Colonic mucosa (tissue), 4 donors: ENCODE measurements at places on chromosomes 2 and 18. TPM values are rescaled to one million over a fixed set of nuclear protein-coding genes. Genes with fewer than 3 reads are reported as not detected.

Gene OSBPL1A
- total RNA-seq, result 20.7 TPM

Gene AP1S3
- total RNA-seq, result 12.0 TPM

Gene POTEC
- not detected for total RNA-seq

Gene ERFE
- 0.50 TPM for total RNA-seq

Gene RTP5
- total RNA-seq, result not detected
